ENCODE measurements at places on chromosomes 7 and 10. TPM values are rescaled to one million over a fixed set of nuclear protein-coding genes. Genes with fewer than 3 reads are reported as not detected.
A peak's percentile ranks its signal among the peaks of the same experiment; 100 is the strongest.

Gene SLIT1
- total RNA-seq: not detected

GRCh38 chr7:112018305-112019030 lies 187.7 kb downstream of the DOCK4 start:
- H3K27me3 ChIP-seq: no peaks in the 10 kb centered on the region
- H3K27ac ChIP-seq: no peak overlapping the region
- no peaks in the 10 kb centered on the region for H3K36me3 ChIP-seq
- DNase-seq: no peak
- no peak overlapping the region for H3K4me3 ChIP-seq

GRCh38 chr7:34523226-34523918 lies 134.6 kb upstream of the NPSR1 start:
- H3K27ac ChIP-seq: no peak overlapping the region
- no peak overlapping the region for H3K4me3 ChIP-seq
- no peaks in the 10 kb centered on the region for H3K4me1 ChIP-seq
- peak; percentile 12 for DNase-seq

DNA sequence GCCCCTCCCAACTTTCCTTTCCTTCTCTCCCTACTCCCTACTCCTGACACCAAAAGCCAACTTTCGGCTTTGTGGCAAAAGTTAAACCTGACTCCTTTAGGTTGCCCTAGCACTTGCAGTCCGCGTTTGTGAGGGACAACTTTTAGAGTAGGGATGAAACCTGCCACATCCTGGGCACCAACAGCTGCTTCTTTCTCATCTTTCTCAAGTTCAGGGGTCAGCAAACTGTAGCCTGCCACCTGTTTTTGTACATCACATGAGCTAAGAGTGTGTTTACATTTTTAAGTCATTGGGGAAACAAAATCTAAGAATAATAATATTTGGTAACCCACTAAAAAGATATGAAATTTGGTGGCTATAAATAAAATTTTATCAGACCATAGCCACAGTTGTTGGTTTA lies 660.6 kb downstream of the KCNMA1 start:
- no peaks in the 10 kb centered on the region for H3K27me3 ChIP-seq
- no peak overlapping the region for H3K27ac ChIP-seq
- H3K36me3 ChIP-seq: no peaks in the 10 kb centered on the region

DNA sequence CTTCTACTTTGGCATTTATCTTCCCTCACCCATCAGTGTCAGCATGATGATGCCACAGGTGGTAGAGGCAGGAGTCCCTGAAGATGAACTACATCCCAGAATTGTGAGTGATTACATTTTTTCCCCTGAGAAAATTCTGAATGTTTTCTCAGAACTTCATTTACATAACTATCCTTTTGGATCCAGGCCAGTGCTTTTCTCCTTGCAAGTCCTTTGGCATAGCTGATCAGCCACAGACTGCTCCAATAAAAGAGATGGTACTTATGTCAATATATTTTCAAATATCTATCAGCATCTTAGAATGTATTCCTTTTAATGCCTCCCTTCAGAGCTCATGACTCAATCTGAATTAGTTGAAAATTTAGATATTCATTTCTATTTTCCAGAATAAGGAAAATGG lies 135.5 kb downstream of the IQUB start:
- H3K36me3 ChIP-seq: no peaks in the 10 kb centered on the region
- no peak overlapping the region for H3K4me3 ChIP-seq
- DNase-seq: no peak
- no peak overlapping the region for H3K27ac ChIP-seq

DNA sequence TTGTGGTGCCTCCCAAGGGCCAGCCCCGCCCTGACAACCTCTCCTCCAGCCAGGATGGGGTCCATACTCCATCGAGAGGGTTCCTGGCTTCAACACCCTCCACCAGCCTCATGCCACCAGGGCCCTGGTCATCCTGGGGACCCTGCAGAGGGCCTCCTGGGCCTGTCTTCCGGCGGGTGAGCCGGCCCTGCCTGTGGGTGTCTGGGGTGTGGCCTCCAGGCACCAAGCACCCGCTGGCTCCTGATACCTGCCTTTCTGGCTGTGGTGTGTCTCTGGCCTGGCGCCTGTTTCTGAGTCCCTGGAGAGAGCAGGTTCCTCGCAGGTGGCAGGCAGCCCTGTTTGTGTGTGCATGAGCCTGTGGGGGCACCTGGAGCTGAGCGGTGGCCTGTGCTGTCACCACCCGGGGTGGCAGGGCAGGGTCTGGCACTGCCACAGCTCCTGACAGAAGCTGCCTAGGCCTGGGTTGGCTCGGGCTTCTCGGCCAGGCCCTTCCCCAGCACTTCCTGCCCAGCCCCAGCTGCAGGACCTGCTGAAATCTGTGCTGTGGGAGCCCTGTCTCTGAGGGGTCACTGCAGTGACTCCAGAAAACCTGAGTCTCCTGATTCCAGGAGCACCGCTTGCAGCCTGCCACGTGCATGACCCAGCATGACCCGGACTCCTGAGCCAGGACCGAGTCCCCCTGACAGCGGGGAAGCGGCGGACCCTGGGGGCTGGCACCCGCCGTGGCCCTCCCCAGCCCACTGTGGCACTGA lies 18.4 kb downstream of the ADAM8 start:
- peaks cover 2% of the 10 kb centered on the region for H3K27me3 ChIP-seq
- H3K4me1 ChIP-seq: peaks cover 35% of the 10 kb centered on the region
- no peaks in the 10 kb centered on the region for H3K36me3 ChIP-seq
- no peak overlapping the region for H3K27ac ChIP-seq
- H3K4me3 ChIP-seq: no peak overlapping the region

DNA sequence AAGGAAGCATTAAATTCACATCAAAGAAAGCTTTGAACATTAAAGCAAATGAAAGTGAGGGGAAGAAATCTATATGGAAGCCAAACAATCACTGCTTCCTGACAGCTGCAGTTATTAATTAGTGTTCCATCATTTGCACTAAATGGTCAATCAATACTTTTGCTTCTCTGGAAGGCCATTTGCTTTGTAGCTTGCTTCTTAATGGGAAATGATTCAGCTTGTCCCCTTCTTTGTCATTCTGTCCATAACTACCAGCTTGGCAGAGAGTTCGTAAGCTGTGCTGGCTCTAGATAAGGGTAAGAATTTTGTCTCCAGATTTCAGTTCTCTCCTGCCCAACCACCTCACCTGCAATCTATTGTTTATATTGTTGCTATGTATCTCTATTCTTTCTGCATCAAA lies 596.6 kb downstream of the CNTNAP2 start:
- H3K4me3 ChIP-seq: no peak overlapping the region
- no peaks in the 10 kb centered on the region for H3K27me3 ChIP-seq
- no peak for DNase-seq
- no peaks in the 10 kb centered on the region for H3K4me1 ChIP-seq
- H3K27ac ChIP-seq: no peak overlapping the region

- no peaks in the 10 kb centered on the region for H3K27me3 ChIP-seq
- H3K4me3 ChIP-seq: peak overlapping the region; percentile 36
- peak; percentile 97 for DNase-seq
- peaks cover 31% of the 10 kb centered on the region for H3K4me1 ChIP-seq
Observed at GRCh38 chr7:2863461-2864066, 19.5 kb upstream of the GNA12 start.

Measured in astrocyte (in vitro differentiated cells and primary cell).